ENCODE measurements at places on chromosomes 16 and 17.

DNA sequence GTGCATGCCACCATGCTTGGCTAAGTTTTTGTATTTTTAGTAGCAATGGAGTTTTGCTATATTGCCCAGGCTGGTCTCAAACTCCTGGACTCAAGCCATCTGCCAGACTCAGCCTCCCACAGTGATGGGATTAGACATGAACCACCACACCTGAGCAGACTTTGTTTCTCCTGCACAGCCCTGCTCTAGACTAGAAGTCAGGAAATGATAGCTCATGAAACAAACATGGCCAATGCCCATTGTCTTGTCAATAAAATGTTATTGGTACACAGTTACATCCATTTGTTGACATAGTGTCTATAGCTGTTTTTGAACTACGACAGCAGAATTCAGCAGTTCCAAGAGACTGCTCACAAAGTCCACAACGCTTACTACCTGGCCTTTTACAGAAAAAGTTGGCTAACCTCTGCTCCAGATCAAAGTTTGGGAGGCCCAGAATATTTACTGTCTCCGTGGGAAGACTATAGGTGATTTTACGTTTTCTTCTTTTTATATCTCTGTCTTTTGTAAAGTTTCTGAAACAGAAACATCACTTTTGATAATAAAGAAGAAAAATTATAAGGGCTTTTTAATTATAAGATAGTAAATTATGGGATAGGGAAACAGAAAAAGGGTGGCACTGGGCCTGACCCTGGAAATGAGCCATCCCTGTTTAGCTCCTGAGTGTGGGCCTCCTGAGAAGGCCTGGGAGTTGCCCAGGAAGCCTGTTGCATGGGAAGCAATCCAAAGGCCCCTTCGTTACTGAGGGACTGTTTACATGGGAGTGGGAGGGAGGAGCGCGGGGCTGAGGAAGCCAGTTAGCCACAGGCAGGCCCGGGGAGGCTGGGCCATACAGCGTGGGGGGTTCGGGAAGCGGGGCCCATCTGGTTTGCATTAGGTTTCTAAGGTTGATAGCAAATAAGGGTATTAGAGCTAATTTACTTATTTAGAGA is 201.5 kb downstream of the IRF8 start:
- DNase-seq, result peak; percentile 59

- DNase-seq, result no peak
These were observed 245 bp downstream of the TMEM256 start for GRCh38 chr17:7403727-7403976.

- no peak for DNase-seq
These were observed 122.7 kb upstream of the ZFHX3 start for GRCh38 chr16:73170612-73171038.

GRCh38 chr16:3020247-3020603 is at the start of gene TNFRSF12A:
Gene TNFRSF12A (plus strand): TSS chr16:3020368. CDS start chr16:3020398, 30 bp downstream.
- DNase-seq, result peak; percentile 86

DNA sequence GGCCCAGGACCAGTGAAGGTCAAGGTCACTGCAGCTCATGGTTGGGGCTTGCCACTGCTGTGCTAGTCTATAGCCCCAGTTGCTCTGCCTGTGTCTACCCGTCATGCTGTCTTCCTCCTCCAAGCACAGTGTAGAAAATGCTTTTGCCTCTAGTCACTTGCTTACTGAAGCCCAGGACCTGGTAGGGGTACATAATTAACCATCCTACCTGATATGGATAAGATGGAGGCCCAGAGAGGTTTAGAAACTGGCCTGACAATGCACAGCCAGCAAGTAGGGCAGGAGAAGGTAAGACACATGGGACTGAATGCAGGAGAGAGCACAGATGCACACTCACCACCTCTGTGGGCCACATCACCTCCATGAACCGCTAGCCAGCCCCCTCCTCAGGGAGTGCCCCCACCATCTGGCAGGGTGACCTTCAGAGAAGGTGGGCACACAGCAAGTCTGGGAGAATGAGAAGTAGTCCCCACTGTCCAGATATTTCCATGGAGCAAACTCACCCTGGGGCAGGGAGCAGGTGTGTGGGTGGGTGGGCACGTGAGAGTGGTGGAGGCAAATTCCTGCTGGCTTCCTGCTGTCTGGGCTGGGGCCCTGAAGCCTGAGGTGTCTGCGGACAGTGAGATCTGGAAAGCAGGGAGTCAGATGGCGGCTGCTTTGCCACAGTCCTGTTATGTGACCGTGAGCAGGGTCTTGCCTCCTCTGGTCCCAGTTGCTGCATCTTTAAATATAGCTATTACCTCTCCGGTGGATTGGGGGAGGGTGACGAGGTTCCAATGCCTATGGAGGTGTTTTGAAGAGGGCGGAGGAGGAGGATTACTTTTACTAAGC is 1.0 kb downstream of the CX3CL1 start:
- DNase-seq, result no peak

- DNase-seq, result no peak
These were observed 328.4 kb downstream of the MAF start for GRCh38 chr16:79272141-79272577.

DNA sequence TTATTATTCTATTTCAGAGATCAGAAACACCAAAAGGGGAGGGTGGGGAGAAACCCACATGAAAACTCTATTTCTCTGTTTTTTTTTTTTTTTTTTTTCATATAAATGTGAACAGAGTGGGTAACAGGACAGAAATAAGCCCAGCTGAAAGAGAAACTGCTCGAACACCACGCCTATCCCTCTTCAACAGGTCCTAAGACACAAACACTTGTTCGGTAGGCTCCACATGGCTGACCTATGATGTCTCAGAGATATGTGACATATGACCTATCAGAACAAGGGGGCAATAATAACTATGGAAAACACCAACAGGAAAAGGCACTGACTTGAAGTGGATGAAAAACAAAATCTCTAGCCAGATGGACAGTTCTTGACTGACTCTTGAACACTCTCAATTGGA is 44.8 kb downstream of the PARN start:
- no peak for DNase-seq

DNA sequence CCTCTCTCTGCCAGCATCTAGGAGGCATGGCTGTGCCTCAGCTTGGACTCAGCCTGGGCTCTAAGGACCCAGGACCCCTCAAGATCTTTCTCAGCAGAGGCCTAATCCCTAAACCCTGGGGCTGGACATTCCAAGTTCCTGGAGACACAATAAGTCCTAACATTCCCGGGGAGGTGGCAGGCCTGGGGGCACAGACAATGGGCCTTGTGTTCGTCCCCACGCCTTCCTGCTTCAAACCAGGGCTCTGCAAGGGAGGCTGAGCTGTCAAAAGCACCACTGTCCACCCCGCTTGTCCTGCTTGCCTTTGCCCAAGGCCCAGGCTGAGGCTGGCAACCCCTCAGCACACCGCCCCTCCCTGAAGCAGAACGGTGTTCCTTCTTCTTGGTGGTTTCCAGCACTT is 13.7 kb downstream of the SDK2 start:
- DNase-seq, result no peak

DNA sequence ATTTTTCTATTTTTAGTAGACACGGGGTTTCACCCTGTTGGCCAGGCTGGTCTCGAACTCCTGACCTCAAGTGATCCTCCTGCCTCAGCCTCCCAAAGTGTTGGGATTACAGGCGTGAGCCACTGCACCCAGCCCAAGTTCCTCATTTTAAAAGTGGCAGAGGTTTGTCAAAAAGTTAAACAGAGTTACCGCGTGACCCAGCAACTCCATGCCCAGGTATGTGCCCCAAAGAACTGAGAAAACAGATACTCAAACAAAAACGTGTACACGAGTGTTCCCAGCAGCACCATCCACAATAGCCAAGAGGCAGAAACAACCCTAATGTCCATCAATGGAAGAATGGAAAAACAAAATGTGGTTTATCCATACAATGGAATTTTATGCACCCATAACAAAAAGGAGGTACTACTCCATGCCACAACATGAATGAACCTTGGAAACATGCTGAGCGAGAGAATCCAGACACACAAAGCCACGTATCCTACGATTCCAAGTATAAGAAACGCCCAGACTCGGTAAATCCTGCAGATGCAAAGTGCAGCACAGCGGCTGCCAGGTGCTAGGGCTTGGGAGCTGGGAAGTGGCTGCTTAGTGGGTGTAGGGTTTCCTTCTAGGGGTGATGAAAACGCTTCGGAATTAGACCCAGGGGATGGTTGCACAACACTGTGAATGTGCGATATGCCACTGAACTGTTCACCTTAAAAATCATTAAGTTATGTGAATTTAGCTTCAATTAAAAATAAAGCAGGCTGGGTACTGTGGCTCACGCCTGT is 24.8 kb downstream of the ADCY9 start:
- no peak for DNase-seq

DNA sequence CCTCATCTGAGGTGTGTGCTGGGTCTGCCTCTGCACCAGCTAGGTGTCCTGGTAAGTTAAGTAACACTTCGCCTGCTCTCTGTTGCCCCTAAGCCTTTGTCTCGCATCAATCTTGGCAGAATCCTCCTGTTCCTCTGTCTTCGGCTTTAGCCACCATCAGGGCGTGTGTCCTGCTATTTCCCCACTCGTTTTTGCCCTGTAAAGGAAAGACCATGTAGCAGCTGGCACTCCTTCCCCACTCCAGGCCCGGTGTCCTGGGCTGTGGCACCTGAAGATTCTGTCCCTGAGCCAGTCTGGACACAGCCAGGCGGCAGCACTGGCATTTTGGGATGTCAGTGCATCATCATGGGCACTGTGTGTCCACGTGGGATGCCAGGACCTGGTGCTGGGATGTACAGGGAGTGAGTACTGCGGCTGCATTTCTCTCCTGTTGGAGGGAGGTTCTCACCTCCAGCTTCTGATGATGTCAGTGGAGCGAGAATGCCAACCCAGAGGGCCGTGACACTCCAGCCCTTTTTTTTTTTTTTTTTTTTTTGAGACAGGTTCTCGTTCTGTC is 26.2 kb upstream of the FOXK2 start:
- no peak for DNase-seq

- no peak for DNase-seq
These were observed 36.4 kb upstream of the CDC42EP4 start for GRCh38 chr17:73348018-73348828.

DNA sequence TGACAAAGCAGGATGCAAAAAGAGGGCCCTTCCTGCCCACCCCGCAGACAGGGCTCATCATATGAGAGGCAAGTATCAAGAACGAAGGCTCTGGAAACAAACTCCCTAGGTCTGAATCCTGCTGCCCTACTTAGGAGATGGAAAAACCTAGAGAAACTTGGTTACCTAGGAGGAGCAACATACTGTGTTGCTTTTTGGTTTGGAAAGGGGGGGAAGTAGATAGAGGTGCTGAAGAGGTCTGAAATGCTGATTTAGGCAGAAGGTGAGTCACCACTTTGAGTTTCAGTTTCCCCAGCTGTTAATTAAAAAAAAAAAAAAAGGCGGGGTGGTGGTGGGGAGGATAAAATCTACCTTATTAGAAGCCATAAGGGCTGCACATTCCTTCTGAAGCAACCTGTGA is 1.5 kb downstream of the N4BP1 start:
- no peak for DNase-seq

- DNase-seq, result no peak
These were observed 1.7 kb upstream of the DVL2 start for GRCh38 chr17:7235693-7236665.

DNA sequence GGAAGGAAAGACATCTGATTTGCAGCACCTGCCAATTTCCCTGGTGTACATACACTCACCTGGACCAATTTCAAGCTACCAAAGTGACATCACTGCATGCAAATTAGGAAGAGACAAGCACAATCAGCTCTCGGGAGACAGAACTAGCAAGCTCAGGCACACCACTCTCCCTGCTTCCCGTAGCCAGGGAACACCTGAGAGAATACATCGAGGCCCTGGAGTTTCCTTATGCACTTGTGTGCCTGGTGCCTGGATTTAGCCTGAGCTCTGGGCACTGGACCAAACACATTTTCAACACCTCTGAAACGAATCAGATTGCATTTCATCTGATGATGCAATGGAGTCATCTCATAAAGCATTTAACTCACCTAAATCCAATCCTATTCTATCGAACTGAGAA is 110.5 kb downstream of the HS3ST2 start:
- DNase-seq, result no peak

GRCh38 chr16:50153596-50154419 is 702 bp downstream of the TENT4B start:
- no peak for DNase-seq

- DNase-seq, result no peak
These were observed 227.5 kb upstream of the ZFHX3 start for GRCh38 chr16:73275448-73275847.

DNA sequence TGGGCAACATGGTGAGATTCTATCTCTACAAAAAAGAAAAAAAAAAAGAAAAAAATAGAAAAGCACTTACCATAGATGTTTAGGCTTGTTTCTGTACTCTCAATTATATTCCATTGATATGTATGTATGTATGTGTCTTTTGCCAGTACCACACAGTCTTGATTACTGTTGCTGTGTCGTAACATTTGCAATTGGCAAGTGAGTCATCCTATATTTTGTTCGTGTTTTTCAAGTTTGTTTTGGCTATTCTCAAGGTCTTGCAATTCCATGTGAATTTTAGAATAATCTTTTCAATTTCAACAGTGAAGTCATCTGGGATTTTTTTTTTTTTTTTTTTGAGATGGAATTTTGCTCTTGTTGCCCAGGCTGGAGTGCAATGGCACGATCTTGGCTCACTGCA is 19.3 kb downstream of the SPECC1 start:
- DNase-seq, result no peak

- no peak for DNase-seq
These were observed 1.7 kb downstream of the CDT1 start for GRCh38 chr16:88805340-88805715.

- DNase-seq, result no peak
These were observed 13.1 kb upstream of the BCAR1 start for GRCh38 chr16:75264457-75264998.

DNA sequence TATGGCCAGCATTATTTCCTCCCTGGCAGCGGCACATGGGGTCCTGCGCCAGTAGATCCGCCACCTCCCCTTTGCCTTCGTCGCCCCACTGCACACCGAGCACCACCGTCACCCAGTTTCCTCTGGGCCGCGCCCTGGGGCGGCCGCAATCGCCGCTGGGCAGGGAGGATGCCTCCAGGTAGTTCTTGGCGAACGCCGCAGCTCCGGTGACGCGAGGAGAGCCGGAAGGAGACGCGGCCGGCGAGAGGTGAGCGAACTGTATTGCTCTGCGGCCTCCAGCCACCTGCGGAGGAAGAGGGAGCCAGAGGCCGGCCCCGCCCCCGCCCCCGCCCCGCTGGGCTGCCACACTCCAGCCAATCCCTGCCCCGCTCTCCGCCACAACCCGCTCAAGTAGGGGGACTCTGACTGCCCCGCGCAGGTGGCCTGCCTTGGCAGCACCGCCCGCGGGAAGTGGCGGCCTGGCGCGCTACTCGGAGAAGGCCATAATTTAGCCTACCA is 11.8 kb upstream of the SLFN13 start:
- DNase-seq, result no peak

DNA sequence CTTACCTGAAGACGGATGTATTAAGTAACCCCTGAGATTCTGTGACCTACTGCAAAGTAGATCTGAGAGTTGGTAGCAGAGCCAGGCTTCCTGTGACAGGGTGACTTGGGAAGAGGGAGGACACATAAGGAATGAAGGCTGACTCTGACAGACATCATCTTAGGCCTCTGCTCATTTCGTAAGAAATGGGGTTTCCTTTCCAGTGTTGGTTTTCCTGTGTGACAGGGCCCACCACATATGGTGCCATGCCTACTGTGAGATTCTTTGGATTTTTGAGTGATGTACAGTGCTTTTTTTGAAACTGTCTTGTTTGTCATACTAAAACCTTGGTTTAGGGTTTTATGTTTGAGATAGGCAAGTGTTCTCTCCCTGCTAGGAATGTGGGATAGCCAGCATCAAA is 12.7 kb downstream of the LIG3 start:
- no peak for DNase-seq
